ENCODE measurements at places on chromosomes 1 and 21. TPM values are rescaled to one million over a fixed set of nuclear protein-coding genes. Genes with fewer than 3 reads are reported as not detected.

Gene OR14C36
- total RNA-seq, result not detected

Gene LCE1D
- not detected for total RNA-seq

Gene ELAPOR1
- total RNA-seq, result 14.6 TPM

Gene THAP3
- 22.9 TPM for total RNA-seq

Gene MARK1
- 10.8 TPM for total RNA-seq

DNA sequence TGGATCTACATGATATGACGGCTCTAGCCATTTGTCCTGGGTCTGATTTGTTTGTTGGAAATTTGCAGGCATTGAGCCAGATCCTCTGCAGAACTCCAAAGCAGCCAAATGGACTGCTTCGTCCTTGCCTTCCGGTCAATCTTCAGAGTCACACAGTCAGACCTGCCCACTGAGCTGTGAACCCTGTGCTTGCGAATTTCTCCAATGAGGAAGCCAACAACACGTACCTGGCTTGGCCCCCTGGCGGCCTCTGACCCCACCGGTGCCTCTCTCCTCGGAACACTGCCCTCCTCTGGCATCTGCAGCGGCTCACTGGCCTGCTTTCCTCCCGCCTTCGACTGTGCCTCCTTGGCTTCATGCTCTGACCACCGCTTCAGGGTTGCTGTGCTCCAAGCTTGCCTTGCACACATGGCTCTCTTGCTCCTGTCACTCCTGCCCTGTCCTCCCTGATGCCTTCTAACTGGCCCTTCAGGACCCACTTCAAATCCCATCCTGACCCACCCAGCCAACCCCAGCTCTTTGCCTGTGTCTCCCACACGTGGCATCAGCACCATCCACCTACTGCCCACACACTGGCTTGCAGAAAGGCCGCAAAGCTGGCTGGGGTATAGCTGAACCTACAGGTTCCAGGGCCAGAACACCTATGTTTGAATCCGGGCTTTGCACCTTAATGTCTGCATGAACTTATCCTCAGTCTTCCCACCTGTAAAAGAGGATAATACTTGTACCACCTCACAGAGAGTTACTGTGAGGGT is 128.2 kb downstream of the KCNN3 start:
- DNase-seq, result peak; percentile 18
- peaks cover 1% of the 10 kb centered on the region for H3K36me3 ChIP-seq
- peaks cover 74% of the 10 kb centered on the region for H3K27me3 ChIP-seq
- H3K4me3 ChIP-seq, result no peak overlapping the region
- peaks cover 11% of the 10 kb centered on the region for H3K4me1 ChIP-seq
- H3K27ac ChIP-seq, result no peak overlapping the region

DNA sequence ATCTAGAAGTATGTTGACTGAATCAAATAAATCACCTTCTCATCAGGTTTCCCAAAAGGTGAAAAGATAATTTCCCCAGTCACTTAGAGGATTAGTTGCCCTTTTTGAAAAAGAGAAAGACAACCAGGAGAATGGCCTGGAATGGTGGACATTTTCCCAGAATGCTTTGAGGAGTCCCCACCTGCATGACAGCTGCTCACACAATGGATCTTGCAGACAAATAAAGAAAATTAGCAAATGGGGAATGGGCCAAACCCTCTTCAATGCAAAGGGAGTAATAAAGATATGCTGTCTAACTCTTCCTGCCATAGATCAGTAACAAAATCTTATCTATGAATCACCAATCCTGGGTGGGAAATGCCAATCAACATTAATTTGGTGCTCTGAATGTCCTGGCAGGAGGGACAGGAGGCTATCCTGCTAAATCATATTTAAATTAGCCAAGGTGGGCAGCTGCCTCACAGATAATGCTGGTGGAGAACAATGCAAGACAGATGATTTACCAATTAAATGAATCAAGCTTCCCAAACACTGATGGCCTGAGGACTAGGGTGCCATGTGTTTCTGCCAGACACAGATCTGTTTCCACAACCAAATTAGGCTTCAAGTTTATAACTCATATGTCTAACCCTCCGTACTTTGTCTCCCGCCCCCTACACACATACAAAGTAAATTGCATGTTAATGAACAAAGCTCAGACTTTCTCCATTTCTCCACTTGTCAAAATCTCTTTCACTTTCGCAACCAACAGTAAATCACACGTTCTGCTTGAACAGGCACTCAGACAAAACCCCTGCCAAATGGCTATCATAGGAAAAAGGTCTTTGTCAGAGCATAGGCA is 488.0 kb upstream of the PLXNA2 start:
- H3K36me3 ChIP-seq, result peaks cover 1% of the 10 kb centered on the region
- H3K4me3 ChIP-seq, result no peak overlapping the region
- peaks cover 10% of the 10 kb centered on the region for H3K4me1 ChIP-seq
- no peaks in the 10 kb centered on the region for H3K27me3 ChIP-seq
- H3K27ac ChIP-seq, result no peak overlapping the region

- H3K27me3 ChIP-seq, result peaks cover 99% of the 10 kb centered on the region
- no peak for DNase-seq
- no peak overlapping the region for H3K4me3 ChIP-seq
- H3K27ac ChIP-seq, result no peak overlapping the region
- H3K36me3 ChIP-seq, result no peaks in the 10 kb centered on the region
These were observed 5.7 kb downstream of the LMX1A start for GRCh38 chr1:165350840-165351239.

- H3K4me1 ChIP-seq, result no peaks in the 10 kb centered on the region
- H3K27me3 ChIP-seq, result no peaks in the 10 kb centered on the region
- no peak overlapping the region for H3K4me3 ChIP-seq
- no peaks in the 10 kb centered on the region for H3K36me3 ChIP-seq
- H3K27ac ChIP-seq, result no peak overlapping the region
These were observed 836.7 kb downstream of the PLA2G4A start for GRCh38 chr1:187665483-187665882.

DNA sequence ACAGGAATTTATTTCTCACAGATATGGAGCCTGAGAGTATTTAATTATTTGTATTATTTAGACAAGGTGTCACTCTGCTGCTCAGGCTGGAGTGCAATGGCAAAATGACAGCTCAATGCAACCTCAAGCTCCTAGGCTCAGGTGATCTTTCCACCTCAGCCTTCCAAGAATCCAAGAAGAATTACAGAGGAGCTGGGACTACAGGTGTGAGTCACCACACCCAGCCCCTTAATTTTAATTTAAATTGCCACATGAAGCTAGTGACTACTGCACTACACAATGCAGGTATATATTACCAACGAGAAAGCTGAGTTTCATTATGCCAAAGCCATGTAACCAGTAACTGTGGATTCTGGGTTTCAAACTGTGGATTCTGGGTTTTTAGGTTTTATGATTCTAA is 2.1 kb downstream of the KHDC4 start:
- DNase-seq, result no peak
- H3K27ac ChIP-seq, result no peak overlapping the region
- H3K4me1 ChIP-seq, result peaks cover 18% of the 10 kb centered on the region
- H3K36me3 ChIP-seq, result peaks cover 17% of the 10 kb centered on the region
- no peaks in the 10 kb centered on the region for H3K27me3 ChIP-seq

DNA sequence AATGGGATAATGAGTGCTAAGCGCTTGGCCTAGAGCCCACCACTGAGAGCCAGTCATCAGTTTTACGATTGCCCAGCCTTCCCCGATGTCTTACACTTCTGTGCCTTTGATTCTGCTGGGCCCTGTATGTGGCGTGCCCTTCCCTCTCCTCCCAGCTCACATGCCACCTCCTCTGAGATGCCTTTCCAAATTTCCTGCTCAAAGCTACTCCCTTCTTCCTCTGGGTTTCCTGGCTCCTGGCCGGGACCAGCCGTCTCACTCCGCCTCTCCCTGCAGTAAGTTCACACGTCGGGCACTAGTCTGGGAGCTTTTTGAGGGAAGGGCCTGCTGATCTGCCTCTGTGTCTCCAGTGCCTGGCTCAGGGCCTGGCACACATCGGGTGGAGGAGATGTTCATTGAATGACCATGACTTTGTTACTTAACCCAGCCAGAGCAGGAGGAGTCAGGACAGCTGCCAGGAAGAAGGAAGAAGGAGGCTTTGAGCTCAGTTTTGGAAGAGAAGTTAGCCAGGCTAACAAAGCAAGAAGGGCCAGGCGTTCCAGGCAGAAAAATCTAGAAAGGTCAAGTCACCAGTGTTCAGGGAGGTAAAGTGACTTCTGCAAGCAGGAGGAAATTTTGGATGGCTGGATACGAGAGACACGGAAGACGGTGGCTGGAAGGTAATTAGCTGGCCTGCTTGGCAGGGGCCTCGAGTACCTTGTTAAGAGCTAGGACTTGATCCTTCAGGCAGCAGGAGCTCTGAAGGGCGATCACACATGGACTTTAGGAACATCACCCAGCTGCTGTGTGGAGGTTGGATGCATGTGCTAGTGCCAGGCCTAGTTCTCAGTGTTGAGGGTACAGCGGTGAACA is 63.6 kb downstream of the EPHB2 start:
- H3K36me3 ChIP-seq, result no peaks in the 10 kb centered on the region
- H3K27me3 ChIP-seq, result no peaks in the 10 kb centered on the region
- H3K27ac ChIP-seq, result no peak overlapping the region

DNA sequence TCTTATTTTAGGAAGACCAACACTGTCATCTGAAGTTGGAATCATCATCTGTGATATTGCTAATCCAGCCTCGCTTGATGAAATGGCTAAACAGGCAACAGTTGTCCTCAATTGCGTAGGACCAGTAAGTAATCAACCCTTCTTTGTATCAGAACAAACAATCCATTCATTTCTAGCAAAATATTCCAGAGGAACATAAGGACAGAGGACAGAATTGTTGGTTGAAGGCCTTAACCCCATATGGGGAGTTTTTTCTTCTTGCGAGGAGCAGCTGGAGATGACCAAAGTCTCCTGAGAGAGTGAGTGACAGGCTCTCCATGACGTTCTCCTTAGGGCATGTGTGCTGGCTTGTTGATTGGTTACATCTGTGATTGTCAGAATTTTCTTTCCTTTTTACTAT is 2.7 kb downstream of the SCCPDH start:
- no peak overlapping the region for H3K27ac ChIP-seq
- peaks cover 51% of the 10 kb centered on the region for H3K36me3 ChIP-seq
- peaks cover 13% of the 10 kb centered on the region for H3K4me1 ChIP-seq
- H3K4me3 ChIP-seq, result no peak overlapping the region
- H3K27me3 ChIP-seq, result no peaks in the 10 kb centered on the region
- DNase-seq, result no peak

DNA sequence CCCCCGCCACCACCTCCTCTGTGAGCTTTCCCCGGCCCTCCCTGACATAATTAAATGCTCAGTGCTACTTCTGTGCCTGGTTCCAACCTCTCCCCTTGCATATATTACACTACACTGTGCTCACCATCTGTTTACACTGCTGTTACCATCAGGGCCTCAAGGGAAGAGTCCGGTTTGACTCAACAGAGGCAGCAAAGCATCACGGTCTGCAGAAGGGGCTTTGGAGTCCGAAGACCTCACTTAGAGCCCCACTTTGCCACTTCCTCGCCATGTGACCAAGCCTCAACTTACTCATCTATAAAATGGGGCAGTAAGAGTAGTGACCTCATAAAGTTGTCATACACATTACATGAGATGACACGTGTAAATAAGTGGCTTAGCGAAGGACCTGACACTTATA is 27.4 kb downstream of the KCNN3 start:
- no peak overlapping the region for H3K4me3 ChIP-seq
- no peak for DNase-seq
- no peak overlapping the region for H3K27ac ChIP-seq
- peaks cover 16% of the 10 kb centered on the region for H3K27me3 ChIP-seq

DNA sequence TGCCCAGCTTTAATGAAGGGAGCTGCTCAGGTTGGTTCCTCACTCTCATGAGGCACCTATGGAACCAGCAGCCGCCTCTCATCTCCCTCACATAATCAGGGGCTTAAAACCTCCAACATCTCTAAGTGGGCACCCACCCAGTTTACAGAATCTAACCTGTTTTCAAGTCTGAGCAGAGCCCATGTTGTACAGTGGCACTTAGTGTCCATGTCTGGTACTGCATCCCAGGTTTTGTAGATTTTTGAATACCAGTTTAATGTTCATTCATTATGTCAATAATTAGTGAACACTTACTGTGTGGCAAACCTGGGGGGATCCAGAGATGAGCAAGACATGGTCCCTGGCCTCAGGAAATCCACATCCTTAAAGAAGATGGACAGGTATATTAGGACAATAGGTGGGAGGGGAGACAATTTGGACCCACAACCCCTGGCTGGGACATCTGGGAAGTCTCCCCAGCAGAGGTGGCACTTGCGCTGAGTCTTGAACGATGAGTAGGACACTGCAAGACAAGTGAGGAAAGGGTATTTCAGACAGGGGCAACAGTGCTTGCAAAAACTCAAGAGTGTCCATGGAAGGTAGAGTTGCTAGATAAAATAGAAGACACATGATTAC is 83.3 kb downstream of the LACTBL1 start:
- H3K4me3 ChIP-seq, result no peak overlapping the region
- H3K27ac ChIP-seq, result no peak overlapping the region
- no peaks in the 10 kb centered on the region for H3K4me1 ChIP-seq
- no peak for DNase-seq

- H3K36me3 ChIP-seq, result no peaks in the 10 kb centered on the region
- no peak for DNase-seq
- H3K27ac ChIP-seq, result no peak overlapping the region
- H3K4me3 ChIP-seq, result no peak overlapping the region
- H3K27me3 ChIP-seq, result peaks cover 26% of the 10 kb centered on the region
These were observed 115.6 kb downstream of the UCK2 start for GRCh38 chr1:165942927-165943597.

GRCh38 chr1:25904943-25905679 is 1.1 kb downstream of the STMN1 start:
- no peaks in the 10 kb centered on the region for H3K27me3 ChIP-seq
- H3K36me3 ChIP-seq, result peaks cover 28% of the 10 kb centered on the region
- H3K4me3 ChIP-seq, result peak overlapping the region; percentile 96
- peak overlapping the region; percentile 98 for H3K27ac ChIP-seq
- DNase-seq, result peak; percentile 95

DNA sequence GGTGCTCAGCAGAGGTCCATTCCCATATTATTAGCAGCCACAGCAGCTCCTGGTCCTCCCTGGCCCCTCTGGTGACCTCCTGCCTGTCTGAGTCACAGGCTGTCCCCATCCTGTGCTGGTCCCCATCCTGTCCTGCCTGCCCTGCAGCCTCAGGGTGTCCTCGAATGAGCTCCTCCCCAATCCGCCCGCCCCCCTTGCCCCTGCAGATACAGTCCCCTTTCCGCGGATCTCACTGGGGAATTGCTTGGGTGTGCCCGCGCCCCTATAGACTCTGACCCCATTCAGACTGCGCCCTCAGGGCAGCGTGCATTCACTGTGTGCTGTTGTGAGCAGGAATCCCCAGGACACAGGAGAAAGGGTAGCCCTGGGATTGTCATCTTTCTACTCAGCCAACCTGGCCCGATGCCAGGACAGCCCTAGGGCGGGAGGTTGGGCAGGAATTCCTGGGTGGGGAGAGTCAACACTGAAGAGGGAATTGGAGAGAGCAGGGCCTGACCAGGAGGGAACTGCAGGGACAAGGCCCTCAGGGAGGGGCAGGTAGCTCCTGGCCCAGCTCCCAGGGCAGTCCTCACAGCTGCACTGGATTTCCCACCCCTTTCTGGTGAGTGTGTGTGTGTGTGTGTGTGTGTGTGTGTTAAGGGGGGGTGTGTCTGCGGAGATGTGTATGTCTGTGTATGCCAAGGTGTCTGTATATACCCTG is 1.1 kb upstream of the GUCA2A start:
- peaks cover 7% of the 10 kb centered on the region for H3K27me3 ChIP-seq
- DNase-seq, result no peak
- peaks cover 5% of the 10 kb centered on the region for H3K4me1 ChIP-seq
- peak overlapping the region; percentile 1 for H3K27ac ChIP-seq
- no peak overlapping the region for H3K4me3 ChIP-seq

- H3K4me1 ChIP-seq, result peaks cover 6% of the 10 kb centered on the region
- no peaks in the 10 kb centered on the region for H3K36me3 ChIP-seq
- H3K4me3 ChIP-seq, result no peak overlapping the region
- DNase-seq, result no peak
- no peak overlapping the region for H3K27ac ChIP-seq
These were observed 855 bp downstream of the DSCAM start for GRCh38 chr21:40846103-40846502.

- no peak overlapping the region for H3K4me3 ChIP-seq
- DNase-seq, result no peak
- H3K27ac ChIP-seq, result peak overlapping the region; percentile 79
- no peaks in the 10 kb centered on the region for H3K27me3 ChIP-seq
- no peaks in the 10 kb centered on the region for H3K4me1 ChIP-seq
These were observed 95.3 kb downstream of the MTR start for GRCh38 chr1:236890152-236891056.

Measured in progenitor cell of endocrine pancreas (in vitro differentiated cells).